ENCODE measurements at places on chromosomes 6 and 20.

- DNase-seq = no peak
Measured at GRCh38 chr6:90072501-90072900, 178.2 kb downstream of the GJA10 start.

GRCh38 chr6:62982951-62983350, 228.3 kb upstream of the FKBP1C start:
- DNase-seq = no peak

GRCh38 chr20:375265-375889, 5.2 kb upstream of the TRIB3 start:
- DNase-seq = no peak

DNA sequence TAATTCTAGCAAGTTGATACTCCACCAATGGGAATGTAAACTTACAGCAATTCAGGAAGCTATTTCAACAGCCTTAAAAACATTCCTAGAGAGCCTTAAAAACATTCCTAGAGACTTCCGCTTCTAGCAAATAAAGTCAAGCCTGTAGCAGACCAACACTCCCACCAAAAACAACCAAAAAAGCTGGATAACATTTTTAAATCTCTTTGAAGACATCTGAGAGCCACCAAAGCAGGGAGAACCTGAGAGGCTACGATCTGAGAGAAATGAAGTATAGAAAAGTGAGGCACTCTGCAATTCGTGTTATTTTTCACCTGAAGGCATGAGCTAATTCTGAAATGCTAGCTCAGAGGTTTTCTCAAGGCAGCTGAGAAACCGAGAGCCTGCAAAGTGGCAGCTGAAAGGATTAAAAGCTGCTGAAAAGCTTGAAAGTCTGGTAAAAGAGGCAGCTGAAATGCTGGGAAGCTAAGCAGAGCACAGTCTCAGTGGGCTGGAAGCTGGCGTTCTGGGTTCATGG, 20.9 kb downstream of the GPR63 start:
- no peak for DNase-seq

DNA sequence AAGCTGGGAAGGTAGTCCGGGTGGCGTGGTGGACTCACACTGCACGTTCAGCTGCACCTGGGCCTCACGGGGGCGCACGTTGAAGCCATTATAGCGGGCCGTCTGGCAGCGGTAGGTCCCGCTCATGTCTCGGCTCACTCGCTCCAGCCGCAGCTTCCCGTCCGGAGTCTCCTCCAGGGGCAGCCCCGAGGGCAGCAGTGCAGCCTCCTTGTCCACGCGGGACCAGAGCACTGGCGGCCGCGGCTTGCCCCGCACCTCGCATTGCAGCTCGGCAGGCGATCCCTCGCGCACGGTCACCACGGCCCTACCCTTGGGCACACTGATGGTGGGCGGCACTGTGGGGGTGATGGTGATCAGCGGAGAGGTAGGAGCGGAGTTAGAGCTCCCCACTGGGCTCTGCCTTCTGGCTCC, 47.6 kb downstream of the MDGA1 start:
- DNase-seq = no peak
